ENCODE measurements at places on chromosomes 11 and 22. TPM values are rescaled to one million over a fixed set of nuclear protein-coding genes. Genes with fewer than 3 reads are reported as not detected.

DNA sequence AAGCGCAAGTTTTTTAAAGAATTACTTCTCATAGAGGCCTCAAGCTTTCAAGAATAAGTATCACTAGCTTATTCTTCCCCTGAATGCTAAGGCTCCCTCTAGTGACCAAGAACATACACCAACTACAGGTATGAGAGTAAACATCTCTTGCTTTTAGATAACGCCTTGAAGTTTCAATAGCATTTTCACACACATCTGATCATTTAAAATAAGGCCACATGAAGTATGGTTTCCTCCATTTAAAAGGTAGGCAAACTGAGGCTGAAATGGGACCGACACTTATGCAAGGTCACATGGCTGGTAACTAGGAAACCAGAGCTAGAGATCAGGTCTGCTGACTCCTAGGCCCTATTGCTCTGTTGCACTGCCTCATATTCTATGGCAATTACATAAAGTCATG lies 66.5 kb downstream of the CCDC34 start:
- DNase-seq: no peak

GRCh38 chr11:90737444-90738050 lies 514.7 kb upstream of the CHORDC1 start:
- no peak for DNase-seq

DNA sequence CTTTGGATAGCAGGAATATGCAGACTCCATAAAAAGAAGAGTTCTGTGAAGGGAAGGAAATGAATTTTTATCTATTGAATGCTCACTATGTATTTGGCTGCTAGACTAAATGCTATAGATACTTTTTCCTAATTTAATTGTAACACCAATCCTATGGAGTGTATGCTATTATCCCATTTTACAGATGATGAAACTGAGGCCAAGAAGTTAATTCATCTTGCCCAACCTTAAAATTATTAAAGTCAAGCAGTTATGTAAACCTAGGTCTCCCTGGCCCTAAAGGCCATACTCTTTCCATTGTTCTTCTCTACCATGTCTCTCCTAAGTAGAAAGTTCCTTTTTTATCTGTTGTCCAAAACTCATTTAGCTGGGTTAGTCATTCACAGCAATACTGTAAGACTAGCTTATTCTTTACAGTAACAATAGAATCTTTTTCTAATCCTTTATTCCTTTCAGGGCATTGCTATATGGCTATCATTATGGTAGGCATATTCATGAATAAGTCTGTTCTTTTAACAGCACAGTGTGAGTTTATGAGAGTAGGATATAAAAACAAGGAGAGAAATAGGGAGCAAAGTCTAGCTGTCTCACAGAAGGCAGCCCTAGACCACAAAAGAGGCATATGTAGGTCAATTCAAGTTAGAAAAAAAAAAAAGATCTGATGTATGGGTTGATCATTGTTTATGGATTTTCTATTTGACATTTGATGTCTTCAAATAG lies 50.5 kb downstream of the MAML2 start:
- DNase-seq: no peak

Gene SLC22A8
- not detected for total RNA-seq

Gene C1QTNF5
- not detected for total RNA-seq

DNA sequence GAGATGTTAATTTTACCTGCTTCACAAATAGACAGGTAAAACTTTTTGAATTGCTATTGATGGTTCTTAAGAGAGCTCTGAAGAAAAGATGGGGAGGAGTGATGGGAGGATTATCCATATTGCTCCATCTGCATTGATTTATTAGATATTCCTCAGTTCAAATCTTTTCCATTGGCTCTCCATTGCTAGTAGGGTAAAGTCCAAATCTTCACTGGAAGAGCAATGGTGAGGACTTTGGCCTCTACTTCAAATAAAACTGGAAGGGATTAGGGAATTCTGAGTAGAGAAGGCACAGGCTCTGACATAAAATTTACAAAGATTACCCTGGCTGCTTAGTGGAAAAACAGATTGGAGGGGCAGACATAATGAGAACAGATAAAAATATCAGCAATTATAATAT lies 1024.1 kb downstream of the LRRC4C start:
- no peak for DNase-seq

DNA sequence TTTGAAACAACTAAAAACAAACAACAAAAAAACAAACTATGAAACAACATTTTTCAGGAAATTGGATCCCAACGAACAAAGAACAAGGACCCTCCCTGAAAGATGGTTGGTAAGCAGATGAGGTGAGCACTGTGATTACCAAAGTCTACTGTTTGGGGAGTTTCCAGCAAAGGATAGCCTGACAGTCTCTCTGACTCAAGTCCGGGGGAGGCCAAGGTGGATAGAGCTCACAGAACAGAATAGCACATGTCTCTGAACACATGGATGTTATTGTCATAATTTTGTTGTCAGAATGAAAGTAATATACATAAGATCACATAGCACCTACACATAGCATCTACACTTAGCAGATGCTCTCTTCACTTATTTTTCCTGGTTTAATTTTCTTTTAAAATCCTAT lies 501.3 kb upstream of the TENM4 start:
- DNase-seq: no peak

GRCh38 chr22:28019881-28020861 lies 101.1 kb upstream of the PITPNB start:
- peak; percentile 53 for DNase-seq

DNA sequence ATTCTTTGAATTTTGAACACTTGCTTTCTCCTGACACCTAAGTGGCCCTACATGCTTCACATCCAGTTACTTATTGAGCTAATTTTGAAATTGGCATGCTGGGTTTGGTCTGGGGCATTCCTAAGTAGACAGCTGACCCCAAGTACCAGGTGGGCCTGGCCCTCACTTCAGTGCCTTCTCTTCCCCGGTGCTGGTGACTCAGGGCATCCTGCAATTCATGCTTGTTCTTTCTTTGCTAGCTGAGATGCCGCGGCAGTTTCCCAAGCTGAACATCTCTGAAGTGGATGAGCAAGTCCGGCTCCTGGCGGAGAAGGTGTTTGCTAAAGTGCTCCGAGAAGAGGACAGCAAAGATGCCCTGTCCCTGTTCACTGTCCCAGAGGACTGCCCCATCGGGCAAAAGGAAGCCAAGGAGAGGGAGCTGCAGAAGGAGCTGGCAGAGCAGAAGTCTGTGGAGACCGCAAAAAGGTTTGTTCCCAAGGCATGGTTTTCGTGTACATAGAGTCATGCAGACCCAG lies 6.3 kb downstream of the AMPD3 start:
- no peak for DNase-seq

- DNase-seq: no peak
Observed at GRCh38 chr11:124582565-124582964, 12.8 kb downstream of the OR8A1 start.

Gene KCNA4
- total RNA-seq: not detected

GRCh38 chr11:119888119-119888518 lies 159.1 kb upstream of the NECTIN1 start:
- no peak for DNase-seq

Gene TUBA8
- total RNA-seq: 0.47 TPM

DNA sequence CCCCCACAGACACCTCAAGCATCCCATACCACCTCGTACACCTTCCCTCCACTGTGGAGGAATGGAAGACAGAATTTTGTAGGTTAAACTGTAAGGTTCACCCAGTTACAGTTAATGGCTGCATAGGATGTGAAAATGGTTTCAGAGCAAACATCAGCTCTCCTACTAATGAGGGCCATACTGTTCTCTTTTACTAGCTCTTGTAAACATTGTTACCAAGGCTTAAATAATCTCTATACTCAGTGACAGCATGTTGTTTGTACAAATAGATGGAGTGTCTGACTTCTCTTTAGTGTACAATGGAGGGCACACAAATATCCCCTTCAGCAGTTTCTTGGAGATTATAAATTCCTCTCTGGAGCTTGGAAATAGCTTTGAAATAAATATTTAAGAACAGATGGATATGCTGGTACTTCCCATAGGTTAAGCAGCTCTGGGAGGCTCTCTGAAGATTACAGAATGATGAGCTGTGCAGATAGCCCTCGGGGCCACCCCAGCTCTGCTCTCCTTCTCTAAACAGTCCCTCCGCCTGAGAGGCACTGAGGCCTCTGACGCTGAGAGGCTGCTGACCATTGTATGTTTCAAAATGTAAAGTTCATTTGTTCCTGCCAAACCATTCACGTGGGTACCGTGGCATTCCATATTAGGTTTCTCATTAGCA lies 25.7 kb downstream of the TTC12 start:
- no peak for DNase-seq

GRCh38 chr11:68469122-68469521 lies 8.6 kb downstream of the PPP6R3 start:
- no peak for DNase-seq

DNA sequence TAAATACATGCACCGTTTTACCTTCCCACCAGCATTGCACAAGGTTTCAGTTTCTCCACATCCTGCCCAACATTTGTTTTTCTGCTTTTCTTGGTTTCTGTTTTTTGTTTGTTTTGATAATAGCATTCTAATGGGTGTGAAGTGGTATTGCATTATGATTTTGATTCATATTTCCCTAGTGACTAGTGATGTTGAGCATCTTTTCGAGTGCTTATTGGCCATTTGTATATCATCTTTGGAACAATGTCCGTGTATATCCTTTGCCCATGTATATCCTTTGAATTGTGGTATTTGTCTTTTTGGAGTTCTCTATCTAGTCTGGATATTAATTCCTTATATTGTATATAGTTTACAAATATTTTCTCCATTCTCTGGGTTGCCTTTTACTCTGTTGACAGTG lies 2914.8 kb upstream of the OR11H1 start:
- no peak for DNase-seq

Gene GLYAT
- total RNA-seq: not detected

DNA sequence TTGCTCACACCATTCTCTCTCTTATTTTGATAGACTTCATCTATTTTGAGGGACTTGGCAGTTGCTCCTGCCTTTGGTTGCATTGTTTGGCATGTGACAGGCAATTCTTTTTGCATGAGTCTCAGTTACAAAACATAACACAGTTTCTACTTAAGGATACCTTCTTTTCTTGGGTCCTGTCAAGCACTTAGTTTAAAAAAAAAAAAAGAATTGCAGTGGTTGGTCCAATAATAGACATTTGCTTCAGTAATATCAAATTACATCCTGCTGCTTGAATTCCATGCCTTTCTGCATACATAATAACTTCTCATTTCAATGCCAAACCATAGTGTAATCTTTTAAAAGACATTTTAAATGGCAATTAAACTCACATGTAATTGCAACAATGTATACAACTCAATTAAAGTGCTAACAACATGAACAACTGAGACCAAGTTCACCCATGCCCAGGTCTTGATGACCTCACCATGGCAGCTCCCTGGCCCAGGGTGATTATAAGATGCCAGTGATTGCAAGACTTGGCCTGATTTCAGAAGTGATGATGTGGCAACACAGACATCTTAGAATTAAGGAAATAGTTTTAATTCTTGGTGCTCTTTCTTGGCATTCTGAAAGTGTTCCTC lies 32.2 kb upstream of the PLET1 start:
- DNase-seq: no peak

DNA sequence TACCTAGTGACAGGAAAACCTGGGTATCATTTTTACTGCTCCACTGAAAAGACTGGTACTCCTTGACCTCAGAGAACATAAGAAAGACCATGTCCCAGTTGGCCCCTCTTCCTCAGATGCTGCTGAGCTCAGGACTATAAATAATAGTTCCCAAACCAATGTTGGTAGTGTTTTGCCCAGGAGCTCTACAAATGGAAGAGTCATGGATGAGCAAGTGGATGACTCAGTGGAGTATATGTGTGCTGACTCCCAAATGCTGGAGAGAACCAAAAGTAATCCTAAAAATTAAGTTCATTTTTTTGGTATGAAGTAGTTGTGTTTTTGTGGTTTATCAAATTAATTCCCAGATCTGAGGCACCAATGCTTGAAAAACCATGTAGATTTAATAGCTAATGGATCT lies 482.0 kb downstream of the KCNA4 start:
- DNase-seq: no peak

DNA sequence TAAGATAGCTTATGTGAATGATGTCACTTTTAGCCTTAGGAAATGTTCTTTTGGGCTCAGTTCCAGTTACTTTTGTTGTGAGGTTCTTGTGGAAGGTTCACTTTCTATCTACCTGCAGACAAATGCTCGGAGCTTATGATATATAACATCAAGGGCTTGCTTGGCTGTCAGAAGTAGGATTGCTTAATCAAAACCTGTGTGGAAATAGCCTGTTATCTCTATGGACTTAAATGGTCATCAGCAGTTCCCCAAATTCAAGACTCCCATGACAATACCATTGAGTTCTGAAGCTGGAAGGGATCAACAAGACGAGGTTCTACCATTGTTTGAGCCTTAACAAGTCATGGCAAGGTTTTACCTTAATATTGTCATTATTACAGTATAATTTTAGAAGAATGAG lies 43.8 kb downstream of the FLI1 start:
- DNase-seq: no peak

GRCh38 chr22:22706253-22706915 lies 62.0 kb downstream of the GGTLC2 start:
- no peak for DNase-seq

GRCh38 chr22:37734964-37735451 lies 38.2 kb downstream of the TRIOBP start:
- no peak for DNase-seq

- no peak for DNase-seq
Observed at GRCh38 chr22:17792299-17792698, 18.0 kb upstream of the BID start.

DNA sequence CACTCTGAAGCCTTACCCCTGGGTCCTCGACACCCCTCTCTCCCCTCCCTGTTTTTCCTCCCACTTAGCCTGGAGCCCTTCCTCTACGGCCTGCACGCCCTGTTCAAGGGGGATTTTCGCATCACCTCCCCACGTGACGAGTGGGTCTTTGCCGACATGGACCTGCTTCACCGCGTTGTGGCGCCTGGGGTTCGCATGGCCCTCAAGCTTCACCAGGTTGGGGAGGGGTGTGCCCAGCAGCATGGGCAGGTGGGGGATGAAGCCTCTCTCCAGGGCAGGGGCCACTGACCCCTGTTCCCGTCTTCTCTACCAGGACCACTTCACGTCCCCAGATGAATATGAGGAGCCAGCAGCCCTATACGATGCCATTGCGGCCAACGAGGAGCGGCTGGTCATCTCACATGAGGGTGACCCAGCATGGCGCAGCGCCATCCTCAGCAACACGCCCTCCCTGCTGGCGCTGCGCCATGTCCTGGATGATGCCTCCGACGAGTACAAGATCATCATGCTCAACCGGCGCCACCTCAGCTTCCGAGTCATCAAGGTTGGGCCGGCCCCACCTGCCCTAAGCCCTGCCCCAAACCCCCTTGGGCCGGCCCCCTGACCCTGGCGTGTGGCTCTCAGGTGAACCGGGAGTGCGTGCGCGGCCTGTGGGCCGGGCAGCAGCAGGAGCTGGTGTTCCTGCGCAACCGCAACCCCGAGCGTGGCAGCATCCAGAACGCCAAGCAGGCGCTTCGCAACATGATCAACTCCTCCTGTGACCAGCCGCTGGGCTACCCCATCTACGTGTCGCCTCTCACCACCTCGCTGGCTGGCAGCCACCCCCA lies 2.8 kb upstream of the SIPA1 start:
- no peak for DNase-seq

GRCh38 chr11:62752994-62753735 lies 795 bp downstream of the ZBTB3 start:
- DNase-seq: no peak

Gene HSPB2
- total RNA-seq: not detected

Gene UCP2
- total RNA-seq: 468 TPM

- DNase-seq: no peak
Observed at GRCh38 chr11:40338739-40339138, 1120.7 kb downstream of the LRRC4C start.

Gene GAL
- not detected for total RNA-seq

All from CD4-positive, alpha-beta T cell (primary cell).